ENCODE measurements at places on chromosomes 3 and 15.

- H3K27ac ChIP-seq: no peak overlapping the region
- no peak for DNase-seq
- no peak overlapping the region for H3K4me3 ChIP-seq
- no peaks in the 10 kb centered on the region for H3K4me1 ChIP-seq
- no peaks in the 10 kb centered on the region for H3K27me3 ChIP-seq
These were observed 87.2 kb downstream of the OPA1 start for GRCh38 chr3:193680220-193680619.

- H3K4me3 ChIP-seq: no peak overlapping the region
- no peaks in the 10 kb centered on the region for H3K27me3 ChIP-seq
- H3K36me3 ChIP-seq: peaks cover 43% of the 10 kb centered on the region
- no peaks in the 10 kb centered on the region for H3K4me1 ChIP-seq
These were observed 23.0 kb upstream of the MUC20 start for GRCh38 chr3:195697582-195698324.

GRCh38 chr15:92438471-92438870, 44.8 kb downstream of the ST8SIA2 start:
- H3K36me3 ChIP-seq: no peaks in the 10 kb centered on the region
- no peak overlapping the region for H3K4me3 ChIP-seq
- no peaks in the 10 kb centered on the region for H3K27me3 ChIP-seq
- no peak overlapping the region for H3K27ac ChIP-seq

DNA sequence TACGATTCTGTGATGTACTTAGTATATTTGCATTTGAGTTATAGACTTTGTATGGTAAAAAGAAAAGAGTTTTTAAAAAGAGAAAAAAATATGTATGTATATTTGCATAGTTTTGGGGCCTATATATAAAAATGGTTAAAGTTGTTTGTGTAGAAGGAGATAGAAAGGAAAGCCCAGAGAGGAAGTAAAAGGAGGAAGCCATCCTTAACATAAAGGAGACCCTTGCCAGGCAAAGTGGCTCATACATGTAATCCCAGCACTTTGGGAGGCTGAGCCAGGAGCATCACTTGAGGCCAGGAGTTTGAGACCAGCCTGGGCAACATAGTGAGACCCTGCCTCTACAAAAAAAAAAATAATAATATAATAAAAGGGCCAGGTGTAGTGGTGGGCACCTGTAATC, 8.4 kb downstream of the SNAP23 start:
- no peaks in the 10 kb centered on the region for H3K36me3 ChIP-seq
- no peak for DNase-seq
- H3K27ac ChIP-seq: no peak overlapping the region
- no peak overlapping the region for H3K4me3 ChIP-seq
